ENCODE measurements at places on chromosomes 13 and 19.
A peak's percentile ranks its signal among the peaks of the same experiment; 100 is the strongest.

DNA sequence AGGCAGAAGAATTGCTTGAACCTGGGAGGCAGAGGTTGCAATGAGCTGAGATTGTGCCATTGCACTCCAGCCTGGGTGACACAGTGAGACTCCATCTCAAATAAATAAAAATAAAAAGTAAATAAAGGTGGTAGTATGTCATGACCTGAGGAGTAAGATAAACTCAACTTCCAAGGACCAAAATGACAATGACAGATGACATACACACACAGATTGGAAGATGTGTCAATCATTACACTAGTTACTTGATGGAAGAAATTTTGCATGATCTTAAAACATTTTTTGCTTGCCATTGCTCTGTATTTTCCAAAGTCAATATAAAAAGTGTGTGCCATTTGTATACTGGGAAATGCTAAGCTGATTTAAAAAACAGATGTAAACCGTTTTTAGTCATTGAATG, 4.1 kb downstream of the SLC46A3 start:
- DNase-seq = no peak

DNA sequence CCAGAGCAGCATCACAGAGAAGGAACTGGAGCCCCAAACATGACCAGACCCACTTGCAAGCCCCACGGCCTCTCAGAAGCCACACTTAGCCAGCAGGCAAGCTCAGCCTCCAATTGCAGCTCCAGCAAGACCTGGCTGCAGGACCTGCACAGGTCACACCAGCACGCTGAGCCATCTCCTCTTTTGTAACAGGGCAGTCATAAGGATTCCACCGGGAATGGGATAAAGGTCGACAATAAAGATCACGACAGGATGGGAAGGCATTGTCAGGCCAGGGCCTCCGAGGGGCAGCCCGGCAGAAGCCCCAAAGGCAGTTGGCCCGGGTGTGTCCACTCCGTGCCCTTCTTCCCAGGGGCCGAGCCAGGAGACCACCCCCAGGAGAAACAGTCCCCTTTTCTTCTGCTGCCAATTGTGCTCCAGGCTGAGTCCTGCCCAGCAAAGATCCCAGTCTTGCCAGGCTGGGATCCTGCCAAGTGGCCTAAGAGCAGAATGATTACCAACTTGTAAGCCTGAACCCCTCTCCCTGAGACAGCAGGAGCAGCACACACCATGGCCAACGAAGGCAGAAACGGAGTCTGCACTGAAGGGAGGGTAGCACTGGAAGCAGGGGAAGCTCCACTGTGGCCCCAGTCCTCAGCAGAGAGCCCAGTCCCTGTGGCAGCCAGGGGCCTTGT, 12.5 kb downstream of the PEPD start:
- no peak for DNase-seq

DNA sequence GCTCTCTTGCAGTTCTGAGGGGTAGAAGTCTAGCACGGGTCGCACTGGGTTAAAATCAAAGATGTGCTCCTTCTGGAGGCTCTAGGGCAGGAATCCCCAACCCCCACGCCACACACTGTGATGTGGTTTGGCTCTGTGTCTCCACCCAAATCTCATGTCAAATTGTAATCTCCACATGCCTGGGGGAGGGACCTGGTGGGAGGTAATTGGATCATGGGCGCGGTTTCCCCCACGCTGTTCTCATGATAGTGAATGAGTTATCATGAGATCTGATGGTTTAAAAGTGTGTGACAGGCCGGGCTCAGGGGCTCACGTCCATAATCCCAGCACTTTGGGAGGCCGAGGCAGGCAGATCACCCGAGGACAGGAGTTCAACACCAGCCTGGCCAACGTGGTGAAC, 26.6 kb upstream of the CALM3 start:
- DNase-seq = no peak

DNA sequence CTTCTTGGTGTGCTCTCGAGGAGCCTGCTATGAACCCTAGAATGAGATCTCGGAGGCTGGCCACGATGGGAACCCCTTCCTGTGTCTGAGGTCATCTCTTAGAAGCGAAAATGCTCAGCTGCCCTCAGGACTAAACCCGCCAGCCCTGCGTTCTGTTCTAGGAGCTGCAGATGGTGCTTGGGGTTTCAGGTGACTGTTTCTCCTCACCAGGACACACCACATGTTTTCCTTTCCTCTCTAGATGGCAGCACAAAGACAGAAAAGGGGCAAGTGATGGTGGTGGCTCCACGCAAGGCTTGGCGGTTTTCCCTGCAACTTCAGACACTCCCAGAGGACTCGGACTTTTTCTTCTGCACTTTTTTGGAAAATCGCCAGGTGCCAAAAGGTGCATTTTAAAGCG, 60.1 kb downstream of the RNASEH2B start:
- no peak for DNase-seq

DNA sequence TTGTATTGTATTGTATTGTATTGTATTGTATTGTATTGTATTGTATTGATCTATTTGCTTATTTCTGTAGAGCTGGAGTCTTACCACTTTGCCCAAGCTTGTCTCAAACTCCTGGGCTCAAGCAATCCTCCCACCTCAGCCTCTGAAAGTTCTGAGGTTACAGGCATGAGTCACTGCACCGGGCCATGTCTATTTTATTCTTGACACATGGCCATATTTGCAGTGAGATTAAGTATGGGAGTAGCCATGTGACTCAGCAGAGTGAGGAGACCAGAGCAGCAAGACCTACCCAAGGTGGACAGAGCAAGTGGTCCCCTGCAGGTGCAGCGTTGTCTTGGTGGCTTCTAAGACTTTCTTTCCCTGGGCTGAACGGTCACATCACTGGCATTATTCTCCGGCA, 49.1 kb upstream of the UBAC2 start:
- no peak for DNase-seq

DNA sequence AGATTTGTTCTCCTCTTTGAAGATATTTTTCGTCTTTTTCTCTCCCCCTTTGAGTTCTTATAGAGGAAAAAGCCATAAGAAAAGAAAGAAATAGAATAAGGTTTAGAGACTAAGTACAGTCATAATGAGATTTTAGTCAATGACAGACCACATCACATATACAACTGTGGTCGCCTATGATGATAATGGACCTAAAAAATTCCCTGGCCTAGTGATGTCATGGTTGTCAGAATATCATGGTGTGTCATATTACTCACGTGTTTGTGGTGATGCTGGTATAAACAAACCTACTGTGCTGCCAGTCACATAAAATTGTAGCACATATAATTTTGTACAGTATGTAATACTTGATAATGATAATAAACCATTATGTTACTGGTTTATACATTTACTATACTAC, 1096.1 kb downstream of the OLFM4 start:
- no peak for DNase-seq

GRCh38 chr19:45307361-45307760, 15.3 kb downstream of the CKM start:
- no peak for DNase-seq

- no peak for DNase-seq
Measured at GRCh38 chr13:57899096-57899495, 267.6 kb downstream of the PCDH17 start.

DNA sequence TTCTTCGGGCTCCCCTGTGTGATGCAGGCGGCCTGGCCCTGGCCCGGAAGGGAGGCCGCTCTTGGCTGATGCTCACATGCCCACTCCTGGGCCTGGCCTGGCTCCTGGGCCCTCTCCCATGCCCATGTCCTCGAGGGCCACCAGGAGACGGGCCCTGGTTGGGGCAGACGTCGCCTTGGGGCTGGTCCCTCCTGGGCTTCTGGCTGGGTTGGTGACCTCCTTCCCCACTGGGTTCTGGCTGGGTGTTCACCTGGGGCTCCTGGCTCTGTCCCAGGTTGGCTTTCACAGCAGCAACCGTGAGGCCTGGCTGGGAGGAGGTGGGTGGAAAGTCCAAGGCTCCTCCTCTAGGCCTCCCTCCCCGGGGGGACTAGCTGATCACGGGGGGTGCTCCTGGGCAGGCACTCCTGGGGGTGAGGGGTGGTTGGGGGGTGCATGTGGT, 15.5 kb upstream of the SLC7A10 start:
- DNase-seq = no peak

DNA sequence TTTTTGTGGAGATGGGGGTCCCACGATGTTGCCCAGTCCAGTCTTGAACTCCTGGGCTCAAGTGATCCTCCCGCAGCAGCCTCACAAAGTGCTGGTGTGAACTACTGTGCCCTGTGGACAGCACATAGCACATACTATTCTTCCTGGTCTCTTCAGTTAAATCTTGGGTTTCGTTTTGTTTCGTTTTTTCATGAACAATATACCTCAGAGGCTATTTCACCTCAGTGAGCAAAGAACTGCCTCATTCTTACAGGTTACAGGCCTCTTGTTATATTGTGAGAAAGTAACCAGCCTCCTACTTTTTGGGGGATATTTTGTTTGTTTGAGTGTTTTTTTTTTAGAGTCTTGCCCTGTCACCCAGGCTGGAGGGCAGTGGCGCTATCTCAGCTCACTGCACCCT, 1.3 kb upstream of the C3 start:
- DNase-seq = no peak

GRCh38 chr19:7417671-7418324, 69.1 kb downstream of the ARHGEF18 start:
- DNase-seq = no peak

- DNase-seq = no peak
Measured at GRCh38 chr19:20791806-20792205, 15.7 kb downstream of the ZNF66 start.

DNA sequence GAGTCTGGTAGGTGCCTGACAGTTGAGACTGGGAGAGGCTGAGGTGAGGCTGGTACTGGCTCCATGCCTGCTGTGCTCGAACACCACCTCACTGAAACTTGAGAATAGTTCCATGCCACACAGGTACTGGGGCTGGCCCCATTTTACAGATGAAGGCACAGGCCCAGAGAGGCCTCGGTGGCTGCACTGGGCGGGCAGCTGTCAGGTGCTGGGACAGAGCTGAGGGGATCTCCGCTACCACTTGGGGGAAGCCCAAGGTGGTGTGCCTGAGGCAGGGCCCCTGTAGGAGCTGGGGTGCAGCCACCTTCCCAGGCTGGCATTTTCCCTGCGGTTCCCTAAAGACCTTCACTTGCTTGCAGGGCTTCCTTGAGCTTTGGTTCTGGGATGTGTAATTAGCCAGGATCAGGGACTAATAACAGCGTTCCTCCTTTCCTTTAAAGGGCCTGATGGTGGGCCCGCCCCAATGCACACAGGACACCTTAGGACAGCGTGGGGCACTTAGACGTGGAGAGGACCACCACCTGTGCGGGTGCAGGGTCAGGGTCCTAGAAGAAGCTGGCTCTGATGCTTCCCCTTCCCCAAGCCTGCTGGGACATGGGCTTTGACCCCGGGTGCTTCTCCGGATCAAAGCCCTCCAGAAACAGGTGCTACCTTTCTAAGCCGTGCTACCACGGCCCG, 23.6 kb downstream of the CAPN12 start:
- no peak for DNase-seq

DNA sequence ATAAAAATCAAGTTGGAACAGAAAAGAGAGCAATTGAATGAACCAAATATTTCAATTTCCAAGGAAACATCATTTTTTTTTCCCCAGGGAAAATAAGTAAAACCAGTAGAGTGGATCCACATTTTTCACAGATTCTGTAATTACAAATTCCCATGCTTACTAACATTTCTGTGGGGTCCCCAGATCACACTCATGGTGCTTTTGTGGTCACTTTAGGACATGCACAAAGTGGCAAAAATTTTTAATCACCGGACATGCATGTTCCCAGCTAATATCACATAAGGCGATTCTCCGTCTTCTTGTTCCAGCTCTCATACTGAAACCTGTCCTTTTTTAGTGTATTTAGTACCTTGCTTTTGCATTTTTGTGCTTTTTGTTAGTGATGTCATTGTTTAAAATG, 748.2 kb upstream of the SLITRK1 start:
- no peak for DNase-seq

GRCh38 chr13:99774644-99775043, 196.9 kb downstream of the ZIC5 start:
- DNase-seq = peak; percentile 10

DNA sequence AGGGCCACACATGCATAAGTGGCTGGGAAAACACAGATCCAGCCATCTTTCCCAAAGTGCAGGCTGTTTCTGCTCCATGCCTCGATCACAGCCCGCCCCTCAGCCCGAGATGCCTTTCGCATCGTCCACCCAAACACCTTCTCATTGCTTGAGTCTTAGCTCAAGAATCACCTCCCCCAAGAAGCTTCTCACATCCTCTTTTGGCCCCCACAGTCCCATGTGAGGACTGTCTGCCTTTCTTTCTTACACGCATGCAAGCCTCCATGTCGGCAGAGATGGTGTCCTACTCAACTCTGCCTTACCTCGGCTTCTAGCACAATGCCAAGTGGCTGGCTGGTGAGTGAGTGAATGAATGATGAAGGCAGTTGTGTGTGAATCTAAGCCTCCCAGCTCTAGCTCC, 18.1 kb upstream of the GSX1 start:
- DNase-seq = no peak

- no peak for DNase-seq
Measured at GRCh38 chr19:23101241-23101640, 15.6 kb upstream of the ZNF730 start.

- DNase-seq = no peak
Measured at GRCh38 chr19:12825254-12826131, 8.9 kb downstream of the RTBDN start.

- peak; percentile 73 for DNase-seq
Measured at GRCh38 chr19:39167461-39168257, 29.1 kb upstream of the NCCRP1 start.

GRCh38 chr13:62292714-62293480, 877.2 kb upstream of the PCDH20 start:
- DNase-seq = no peak

GRCh38 chr13:53800011-53800410, 771.4 kb downstream of the OLFM4 start:
- DNase-seq = no peak

DNA sequence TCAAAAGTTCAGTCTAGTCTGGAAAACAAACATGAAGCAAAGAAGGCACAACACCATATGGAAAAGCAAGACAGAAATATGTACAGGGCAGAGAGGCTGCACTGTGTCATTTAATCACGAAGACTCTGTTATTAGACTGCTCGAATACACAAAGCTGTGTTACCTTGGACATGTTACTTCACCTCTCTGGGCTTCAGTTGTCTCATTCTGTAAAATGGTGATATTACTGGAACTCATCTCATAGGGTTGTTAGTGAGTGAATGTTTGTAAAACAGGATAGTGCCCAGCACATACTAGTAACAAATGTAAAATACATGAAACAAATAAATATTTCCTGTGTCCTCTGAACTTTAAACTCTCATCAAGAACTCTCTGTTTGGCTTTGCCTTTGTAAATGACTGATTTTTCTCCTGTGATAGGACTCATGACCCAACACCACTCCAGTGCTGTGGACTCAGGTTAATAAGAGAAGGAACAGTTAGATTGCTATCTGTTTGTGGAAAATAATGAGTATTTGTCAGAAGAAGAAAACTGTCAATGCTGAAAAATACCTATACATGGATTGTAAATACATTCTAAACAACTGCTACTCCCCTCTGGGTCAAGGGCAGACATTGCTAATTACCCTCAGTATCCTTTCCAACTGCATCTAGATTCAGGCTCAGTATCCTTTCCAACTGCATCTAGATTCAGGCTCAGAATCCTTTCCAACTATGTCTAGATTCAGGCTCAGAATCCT, 62.3 kb downstream of the ZIC5 start:
- no peak for DNase-seq

DNA sequence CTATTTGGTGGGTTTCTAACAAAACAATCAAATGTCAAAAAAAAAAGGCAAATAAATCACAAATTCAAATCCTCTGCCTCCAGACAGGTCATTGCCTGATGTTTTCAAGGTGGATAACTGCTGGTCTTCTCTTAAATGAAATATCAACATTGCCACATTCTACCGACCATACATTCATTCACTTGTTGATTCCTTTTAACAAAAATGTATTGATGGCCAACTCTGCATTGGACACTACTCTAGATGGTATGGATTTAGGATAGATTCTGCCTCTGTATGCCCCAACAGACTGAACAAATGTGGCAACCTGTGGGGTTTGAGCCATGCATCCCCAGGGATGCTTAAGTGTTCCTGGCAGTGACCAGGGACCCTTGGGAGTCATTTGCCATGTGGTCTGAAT, 87.6 kb upstream of the STK24 start:
- no peak for DNase-seq
